ENCODE measurements at places on chromosomes 7 and 10.

GRCh38 chr7:135359615-135360014, 126.0 kb downstream of the STRA8 start:
- DNase-seq, result no peak

- DNase-seq, result no peak
These were observed 88.3 kb downstream of the FAM107B start for GRCh38 chr10:14686356-14686755.

DNA sequence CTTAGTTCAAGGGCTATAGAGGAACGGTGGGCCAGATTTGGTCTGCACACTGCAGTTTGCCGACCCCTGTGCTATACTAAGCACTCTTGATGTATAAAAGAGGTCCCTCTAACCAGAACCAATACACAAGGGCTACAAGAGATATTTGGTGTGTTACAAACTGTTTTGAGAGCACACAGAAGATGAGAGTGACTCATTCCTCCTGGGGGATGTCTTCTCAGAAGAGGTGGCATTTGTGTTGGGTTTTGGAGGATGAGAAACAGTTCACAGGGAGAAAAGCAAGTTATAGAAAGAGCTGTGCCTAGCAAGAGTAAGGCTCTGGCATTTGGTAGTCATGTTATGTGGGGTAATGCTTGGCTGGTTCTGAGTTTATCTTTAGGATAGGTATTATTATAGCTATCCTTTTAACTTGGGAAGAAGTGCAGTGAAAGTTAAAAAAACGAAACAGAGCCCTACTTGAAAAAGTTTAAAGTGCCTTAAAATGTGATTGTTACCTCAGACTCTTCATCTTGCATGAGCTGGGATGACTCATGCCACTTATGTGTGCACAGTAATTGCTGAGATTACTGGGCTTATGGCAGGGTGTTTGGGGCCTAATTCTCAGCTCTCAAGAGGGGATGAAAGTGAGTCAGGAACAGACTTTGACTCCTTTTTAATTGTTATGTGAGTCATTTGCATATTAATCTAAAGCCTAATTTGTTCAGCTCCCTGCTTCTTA, 160.4 kb downstream of the KIF20B start:
- peak; percentile 39 for DNase-seq

DNA sequence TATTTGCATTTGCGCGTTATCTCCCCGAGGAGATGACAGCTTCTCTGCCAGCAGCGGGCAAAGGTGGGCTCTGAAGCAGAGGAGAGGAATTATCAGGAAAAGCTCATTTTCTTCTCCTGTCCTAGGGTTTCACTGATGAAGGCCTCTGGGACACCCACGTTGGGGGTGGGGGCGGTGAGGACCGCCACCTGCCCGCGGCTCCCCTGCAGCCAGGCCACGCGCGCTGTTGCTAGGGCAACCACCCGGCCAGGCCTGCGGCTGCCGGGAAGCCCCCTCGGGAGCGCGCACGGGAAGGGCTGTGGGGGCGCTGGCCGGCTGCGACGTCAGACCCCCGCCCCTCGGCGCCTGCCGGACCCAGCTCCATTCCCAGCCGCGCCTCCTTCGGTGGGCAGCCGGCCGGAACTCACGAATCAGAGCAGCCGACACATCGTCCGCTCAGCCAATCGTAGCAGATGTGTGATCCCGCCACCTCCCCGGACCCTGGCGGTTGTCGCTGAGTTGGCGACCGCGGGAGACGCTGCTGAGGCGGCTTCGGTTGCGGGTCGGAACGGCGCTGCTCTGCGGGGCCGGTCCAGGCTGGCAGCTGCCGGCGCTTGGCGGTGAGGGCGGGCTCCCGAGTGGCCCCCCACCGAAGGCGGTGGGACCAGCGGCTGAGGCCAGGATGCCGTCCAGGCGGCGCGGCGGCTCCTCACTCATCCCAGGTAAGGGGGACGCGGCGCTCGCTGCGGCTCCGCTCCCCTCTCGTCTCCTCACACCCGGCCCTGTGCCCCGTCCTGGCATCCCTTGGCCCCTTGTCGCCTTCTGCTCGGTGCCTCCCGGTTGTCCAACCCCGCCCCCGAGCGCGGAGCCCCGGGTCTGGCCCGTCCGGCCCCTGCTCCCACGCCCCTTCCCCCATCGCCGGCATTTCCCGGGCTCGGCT, at the start of gene TPST1:
Gene TPST1, plus strand, starts transcription at position 513 of the 919 bp plus-strand sequence. CDS start 35,092 bp downstream, outside the sequence.
- DNase-seq, result peak; percentile 73

GRCh38 chr7:78448911-78449310, 650.3 kb downstream of the PHTF2 start:
- no peak for DNase-seq

- no peak for DNase-seq
These were observed 223.6 kb downstream of the RELN start for GRCh38 chr7:103765901-103766300.

DNA sequence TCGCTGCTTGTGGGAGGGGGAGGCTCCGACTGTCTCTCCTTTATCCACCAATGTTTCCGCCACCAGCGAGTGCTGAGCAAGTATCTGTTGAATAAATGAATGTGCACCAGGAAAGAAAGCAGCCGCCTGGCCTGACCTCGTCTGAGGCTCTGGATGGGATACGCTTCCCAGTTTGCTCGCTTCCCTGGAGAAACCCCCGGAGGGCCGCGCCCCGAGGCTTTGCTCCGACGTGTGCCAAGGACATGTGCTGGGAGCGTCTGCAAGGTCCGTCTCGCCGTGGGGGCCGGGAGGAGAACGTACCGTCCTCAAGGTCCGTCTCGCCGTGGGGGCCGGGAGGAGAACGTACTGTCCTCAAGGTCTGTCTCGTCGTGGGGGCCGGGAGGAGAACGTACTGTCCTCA, 536.4 kb downstream of the DNAJB6 start:
- DNase-seq, result no peak

DNA sequence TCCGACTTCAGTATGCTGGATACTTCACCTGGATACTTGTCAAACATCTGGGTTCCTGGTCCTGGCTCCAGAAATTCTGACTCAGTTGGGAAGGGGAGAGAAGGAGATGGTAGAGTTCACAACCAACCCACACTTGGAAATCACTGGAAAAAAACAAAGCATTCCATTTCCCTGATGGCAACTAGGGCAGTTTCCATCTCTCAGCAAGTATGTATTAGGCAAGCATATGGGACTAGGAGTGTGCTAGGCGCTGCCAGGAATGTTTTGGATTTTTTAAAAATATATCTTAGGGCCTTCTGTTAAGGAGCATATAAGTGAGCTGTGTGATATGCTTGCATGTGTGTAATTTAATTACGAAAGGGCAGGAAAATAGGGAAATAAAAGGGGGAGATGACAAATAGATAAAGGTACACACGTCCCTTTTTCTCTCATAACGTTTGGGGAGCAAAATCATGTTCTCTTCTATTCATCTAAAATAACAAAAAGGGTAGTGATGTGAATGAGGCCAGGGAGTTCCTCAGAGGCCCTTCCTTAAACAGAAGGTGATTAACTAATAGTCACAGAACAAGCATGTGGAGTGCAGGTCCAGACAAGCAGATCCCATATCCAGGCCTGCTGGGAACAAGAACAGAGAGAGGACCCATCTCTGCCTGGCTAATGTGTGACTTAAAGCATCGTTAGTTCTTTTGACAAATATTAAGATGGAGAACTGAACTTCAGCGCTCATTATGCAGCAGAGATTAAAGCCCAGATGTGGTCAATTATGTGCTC, 64.5 kb upstream of the NFE2L3 start:
- peak; percentile 38 for DNase-seq

DNA sequence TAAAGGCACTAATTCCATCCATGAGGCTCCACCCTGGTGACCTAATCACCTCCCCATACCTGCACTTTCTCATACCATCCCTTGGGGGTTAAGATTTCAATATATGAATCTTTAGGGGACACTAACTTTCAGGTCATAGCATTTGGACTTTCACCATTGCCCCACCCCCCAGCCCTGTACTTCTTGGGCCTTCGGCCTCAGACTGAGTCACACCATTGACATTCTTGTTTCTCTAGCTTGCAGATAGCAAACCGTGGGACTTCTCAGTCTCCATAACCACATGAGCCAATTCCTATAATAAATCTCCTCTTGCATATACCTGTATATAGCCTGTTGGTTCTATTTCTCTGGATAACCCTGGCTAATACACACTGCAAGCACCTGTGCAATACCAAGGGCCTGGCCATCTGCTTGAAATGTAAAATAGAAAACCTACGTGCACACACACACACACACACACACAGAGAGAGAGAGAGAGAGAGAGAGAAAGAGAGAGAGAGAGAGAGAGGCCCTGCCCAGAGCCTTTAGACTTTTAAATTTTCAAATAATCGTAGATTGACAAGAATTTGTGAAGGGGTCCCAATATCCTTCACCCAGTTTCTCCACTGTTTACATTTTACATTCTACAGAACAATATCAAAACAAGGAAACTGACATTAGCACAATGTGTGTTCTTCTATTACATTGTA, 25.3 kb downstream of the ANXA8 start:
- DNase-seq, result peak; percentile 76

GRCh38 chr7:31642681-31643115, 44.3 kb upstream of the PPP1R17 start:
- no peak for DNase-seq

DNA sequence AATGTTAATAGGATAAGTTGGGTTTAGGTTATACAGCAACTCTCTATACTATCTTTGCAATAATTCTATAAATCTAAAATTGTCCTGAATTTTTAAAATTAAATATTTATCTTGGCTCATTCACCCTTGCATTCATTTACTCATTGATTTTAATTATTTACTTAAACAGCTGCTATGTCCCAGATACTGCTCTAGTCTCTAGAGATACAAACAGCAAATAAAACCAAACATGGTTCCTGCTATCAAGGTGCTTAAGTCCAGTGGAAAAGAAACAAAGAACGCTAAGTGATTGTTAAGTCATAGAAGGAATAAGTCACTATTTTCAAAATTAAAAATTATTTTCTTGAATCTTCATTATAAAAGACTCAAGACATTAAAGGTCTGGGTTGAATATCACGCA, 29.9 kb upstream of the MAT1A start:
- no peak for DNase-seq

- no peak for DNase-seq
These were observed 91.8 kb downstream of the BAMBI start for GRCh38 chr10:28769091-28769604.

GRCh38 chr10:110650265-110650668, 6.1 kb downstream of the RBM20 start:
- no peak for DNase-seq

GRCh38 chr7:29556405-29557195, 7.0 kb upstream of the PRR15 start:
- no peak for DNase-seq

DNA sequence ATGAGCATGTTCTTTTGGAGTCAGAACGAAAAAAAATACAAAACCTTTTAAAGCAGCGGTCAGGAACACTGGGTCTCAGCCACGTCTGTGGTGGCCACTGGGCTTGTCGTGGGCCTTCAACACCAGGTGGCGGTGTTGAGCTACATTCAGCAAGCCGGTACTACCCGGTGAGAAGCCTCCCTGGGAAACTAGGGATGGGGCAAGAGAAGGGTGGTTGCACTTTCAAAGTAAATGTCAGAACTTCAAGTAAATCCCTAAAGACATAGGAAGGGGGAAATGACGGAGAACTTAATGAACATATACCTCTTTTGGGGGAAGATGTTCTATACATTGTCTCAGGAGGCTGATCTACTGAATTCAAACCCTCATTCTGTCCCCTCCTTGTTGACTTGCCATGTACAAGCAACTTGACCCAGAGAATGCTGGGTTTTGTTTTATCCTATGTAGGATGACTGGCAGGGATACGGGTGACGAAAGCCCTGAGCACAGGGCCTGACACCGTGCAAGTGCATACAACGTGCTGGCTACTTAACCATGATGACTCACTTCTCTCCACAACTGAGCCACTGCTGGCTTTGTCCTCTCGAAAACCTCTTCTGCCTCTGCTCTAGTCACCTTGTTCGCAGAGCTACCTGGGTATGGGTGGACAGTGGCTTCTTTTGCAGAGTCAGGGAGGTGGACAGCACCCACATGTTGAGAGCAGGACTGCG, 49.0 kb upstream of the BAMBI start:
- peak; percentile 34 for DNase-seq

GRCh38 chr7:801940-802381, 30.3 kb upstream of the SUN1 start:
- no peak for DNase-seq

GRCh38 chr7:105768898-105769507, 107.4 kb downstream of the ATXN7L1 start:
- no peak for DNase-seq

GRCh38 chr7:105502173-105502572, 19.9 kb downstream of the PUS7 start:
- no peak for DNase-seq

- DNase-seq, result no peak
These were observed 153.3 kb upstream of the INSYN2A start for GRCh38 chr10:127349737-127350136.

GRCh38 chr10:129810-130209, 5.4 kb upstream of the ZMYND11 start:
- no peak for DNase-seq

DNA sequence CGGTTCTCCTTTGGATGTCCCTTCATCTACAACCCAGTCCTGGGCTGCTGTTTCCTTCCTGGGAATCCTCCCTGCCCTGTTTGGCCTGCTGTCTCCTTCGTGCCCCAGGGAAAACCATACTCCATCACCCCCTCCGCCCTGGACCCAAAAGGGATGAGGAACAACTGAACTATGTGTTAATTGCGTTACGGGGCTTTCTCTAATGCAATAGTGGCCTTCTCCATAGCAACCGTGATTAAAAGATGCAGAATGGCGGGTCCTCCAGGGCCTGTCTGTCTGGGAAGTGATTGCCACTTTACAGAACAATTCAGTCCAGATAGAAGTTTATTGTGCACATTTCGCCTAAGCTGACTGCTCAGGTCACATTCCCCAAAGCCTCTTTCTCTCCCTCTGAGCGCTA, 112.0 kb upstream of the FGFR2 start:
- DNase-seq, result no peak

GRCh38 chr7:44430054-44430453, 60.4 kb downstream of the NUDCD3 start:
- no peak for DNase-seq

- DNase-seq, result no peak
These were observed 194.8 kb downstream of the CFTR start for GRCh38 chr7:117674617-117675016.

GRCh38 chr7:35551321-35552081, 143.4 kb downstream of the HERPUD2 start:
- DNase-seq, result no peak

GRCh38 chr10:12783293-12783692, 218.2 kb downstream of the CCDC3 start:
- no peak for DNase-seq

Measured in NCI-H226 (cell line).